ENCODE measurements at places on chromosomes 1 and 21. TPM values are rescaled to one million over a fixed set of nuclear protein-coding genes. Genes with fewer than 3 reads are reported as not detected.

GRCh38 chr1:48858200-48858920, 81.7 kb upstream of the BEND5 start:
- no peak for DNase-seq

DNA sequence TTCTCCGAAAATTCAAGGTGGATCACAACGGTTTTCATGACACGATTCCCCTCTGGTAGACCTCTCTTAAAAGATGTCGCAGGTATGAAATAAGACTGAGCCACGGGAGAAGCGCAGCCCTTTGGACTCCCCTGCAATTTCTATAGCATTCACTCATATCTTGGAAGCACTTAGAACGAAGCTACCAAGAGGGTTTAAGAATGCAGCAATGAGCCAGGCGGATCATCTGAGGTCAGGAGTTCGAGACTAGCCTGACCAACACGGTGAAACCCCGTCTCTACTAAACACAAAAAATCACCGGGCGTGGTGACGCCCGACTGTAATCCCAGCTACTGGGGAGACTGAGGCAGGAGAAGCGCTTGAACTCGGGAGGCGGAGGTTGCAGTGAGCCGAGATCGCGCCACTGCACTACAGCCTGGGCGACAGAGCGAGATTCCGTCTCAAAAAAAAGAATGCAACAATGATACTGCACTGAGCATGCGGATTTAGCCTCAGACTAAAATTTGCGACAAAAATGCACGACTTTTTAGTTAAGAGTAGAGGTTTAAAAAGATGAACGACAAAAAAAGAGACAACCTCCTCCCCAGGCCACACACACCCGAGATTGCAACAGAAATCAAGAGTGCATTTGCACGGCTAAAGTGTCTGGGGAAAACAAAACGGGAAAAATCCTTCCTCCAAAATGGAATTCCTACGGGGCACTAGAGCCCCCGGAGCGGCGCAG, 743 bp downstream of the TOMM20 start:
- DNase-seq = no peak

The PDC gene
- total RNA-seq = not detected

The AK5 gene
- not detected for total RNA-seq

The EPHA8 gene
- total RNA-seq = not detected

- no peak for DNase-seq
Measured at GRCh38 chr1:76084029-76084627, 9.6 kb downstream of the ST6GALNAC3 start.
